ENCODE measurements at places on chromosomes 2 and 18.

- DNase-seq = peak; percentile 83
Observed at GRCh38 chr2:172086241-172087206, 1.2 kb downstream of the DLX1 start.

- no peak for DNase-seq
Observed at GRCh38 chr2:22347306-22347705, 1037.7 kb upstream of the KLHL29 start.

GRCh38 chr2:77552956-77553355 is 30.8 kb upstream of the LRRTM4 start:
- peak; percentile 10 for DNase-seq

DNA sequence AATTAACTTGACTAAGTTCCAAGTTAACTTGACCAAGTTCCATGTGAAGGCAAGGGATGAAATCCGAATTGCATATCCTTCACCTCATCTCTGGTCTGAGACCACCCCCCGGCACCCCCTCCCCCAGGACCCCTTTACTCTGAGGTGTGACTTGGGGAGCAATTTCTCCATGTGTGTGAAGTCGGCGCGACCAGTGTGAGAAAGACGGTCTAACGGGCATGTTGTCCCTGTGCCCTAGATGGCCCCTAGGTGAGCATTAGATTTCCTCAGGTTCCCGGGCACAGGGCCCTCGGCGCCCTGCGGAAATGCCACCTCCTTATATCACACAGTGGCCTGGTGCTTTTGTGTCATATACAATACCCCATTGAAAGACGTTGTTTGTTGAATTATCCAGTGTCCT is 137.1 kb downstream of the CTIF start:
- no peak for DNase-seq

GRCh38 chr2:104734937-104735586 is 118.9 kb upstream of the POU3F3 start:
- no peak for DNase-seq

DNA sequence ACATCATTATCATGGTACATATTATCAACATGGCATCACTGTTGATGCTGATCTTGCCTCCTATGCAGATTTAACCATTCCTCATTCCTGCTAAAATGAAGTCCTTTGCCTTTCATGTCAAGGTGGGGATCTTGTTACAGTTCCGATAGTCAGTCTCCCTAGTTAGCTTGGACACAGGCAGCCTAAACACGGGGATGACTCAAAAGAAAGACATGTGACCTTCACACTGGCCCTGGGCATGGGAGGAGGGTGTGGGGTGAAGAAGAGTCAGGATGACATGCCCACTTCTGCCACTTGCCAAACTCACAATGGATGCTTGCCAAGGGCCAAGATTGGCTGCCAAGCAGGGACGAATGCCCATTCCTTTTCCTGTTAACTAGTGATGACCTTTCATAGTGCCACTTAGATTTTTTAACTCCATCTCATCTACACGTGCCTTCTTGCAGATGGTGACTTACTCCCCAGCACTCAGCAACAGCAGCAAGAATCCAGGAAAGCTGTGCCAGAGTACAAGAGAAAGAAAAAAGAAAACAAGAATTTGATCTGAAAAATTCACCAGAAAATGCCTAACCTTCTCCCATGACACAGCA is 13.9 kb upstream of the SLC1A4 start:
- DNase-seq = no peak

Measured in retina (tissue), 1 donor.